ENCODE measurements at places on chromosomes 7 and 10.

GRCh38 chr10:131000743-131001142 is 310.8 kb downstream of the TCERG1L start:
- DNase-seq, result no peak

DNA sequence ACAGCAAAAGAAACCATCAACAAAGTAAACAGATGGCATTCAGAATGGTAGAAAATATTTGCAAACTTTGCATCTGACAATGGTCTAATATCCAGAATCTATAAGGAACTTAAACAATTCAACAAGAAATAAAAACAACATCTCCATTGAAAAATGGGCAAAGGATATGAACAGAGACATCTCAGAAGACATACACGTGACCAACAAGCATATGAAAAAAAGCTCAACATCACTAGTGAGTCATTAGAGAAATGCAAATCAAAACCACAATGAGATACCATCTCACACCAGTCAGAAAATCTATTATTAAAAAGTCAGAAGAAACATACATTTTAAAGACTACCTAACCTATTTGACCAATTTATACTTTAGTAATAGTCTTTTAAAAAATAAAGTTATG is 571.3 kb upstream of the NRG3 start:
- DNase-seq, result no peak

GRCh38 chr10:25261110-25261509 is 86.3 kb downstream of the GPR158 start:
- DNase-seq, result no peak

GRCh38 chr10:24556126-24556749 is 167.4 kb downstream of the ARHGAP21 start:
- no peak for DNase-seq

DNA sequence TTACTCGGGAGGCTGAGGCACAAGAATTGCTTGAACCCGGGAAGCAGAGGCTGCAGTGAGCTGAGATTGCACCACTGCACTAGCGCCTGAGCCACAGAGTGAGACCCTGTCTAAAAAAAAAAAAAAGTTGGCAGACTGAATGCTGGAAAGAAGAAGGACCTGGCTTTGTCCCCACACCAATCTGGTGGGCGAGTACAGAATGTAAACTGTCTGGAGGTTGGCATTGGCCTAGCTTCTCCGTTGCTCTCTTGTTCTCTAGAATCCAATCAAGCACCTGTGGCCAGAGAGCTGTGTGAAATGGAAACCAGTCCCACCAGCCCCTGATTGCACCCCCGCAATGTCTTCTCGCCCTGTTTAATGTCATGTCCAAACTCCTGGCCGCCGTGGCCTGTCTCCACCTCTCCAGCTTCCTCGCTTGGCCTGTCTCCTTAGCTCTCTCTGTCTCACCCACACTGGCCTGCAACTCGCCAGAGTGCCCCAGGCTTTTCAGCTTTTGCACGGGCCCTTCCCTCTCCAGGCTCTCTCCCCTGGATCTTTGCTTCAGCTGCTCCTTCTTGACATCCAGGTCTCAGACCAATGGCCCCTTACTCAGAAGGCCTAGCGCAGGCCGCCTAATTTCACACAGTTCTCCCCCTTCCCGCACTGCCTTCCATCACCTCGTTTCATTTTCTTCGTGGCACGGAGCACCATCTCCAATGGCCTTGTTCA is 670 bp upstream of the AGK start:
- no peak for DNase-seq

- no peak for DNase-seq
Measured at GRCh38 chr10:110686949-110687348, 42.8 kb downstream of the RBM20 start.

GRCh38 chr7:129427526-129428045 is 6.6 kb upstream of the STRIP2 start:
- DNase-seq, result no peak

DNA sequence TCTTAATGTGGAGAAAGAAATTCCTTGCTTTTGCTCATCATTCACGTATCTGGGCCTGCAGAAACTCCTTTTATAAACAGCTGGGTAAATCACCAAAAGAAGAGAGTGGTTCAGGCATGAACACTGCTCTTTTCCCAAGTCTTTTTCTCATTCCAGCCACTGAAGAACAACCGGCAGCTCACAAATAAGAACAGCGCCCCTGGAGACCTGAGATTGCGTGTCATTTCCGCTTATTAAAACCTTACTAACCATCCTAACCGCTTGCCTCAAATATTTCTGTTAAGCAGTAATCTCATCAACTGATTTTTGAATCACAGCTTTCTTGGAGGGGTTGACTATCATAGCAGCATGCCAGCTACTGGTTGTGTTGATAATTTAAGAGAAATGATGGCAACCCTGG is 213.0 kb upstream of the PLXNA4 start:
- no peak for DNase-seq

DNA sequence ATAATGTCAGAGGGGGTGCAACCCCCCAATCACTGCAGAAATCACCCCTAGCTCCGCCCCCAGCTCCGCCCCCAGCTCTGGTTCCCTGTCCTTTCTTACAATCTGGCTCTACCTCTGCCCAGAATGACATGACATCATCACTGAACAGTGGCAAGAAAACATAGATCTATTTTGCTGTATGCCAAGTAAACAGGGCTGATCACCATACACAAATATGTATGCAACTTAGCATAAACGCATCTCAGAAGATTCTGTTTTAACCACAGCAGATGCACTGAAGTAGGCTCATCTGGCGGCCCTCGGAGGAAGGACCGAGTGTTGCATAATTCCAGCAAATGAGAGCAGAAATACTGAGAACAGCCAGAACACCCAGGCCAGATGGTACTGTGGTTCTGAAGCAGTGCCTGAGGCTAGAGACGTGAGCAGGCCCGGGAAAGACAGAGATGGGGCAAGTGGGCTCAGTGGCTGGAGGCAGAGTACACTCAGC is 293.3 kb upstream of the KLF14 start:
- DNase-seq, result no peak

DNA sequence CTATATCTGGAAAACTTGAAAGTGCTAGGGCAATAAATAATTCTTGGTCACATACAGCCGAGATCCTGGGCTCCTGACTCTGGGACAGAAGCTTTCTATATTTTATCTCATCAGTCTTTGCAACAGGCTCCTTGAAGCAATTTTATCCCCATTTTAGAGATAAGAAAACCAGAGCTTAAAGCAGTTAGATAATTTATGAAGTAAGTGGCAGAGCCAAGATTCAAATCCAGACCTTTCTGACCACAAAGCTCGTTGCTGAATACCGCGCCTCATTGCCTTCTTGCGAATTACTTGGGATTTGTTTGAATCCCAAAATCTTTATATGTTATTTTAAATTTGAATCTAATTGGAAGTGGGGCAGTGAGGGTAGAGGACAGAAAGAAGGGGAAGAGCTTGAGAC is 106.0 kb downstream of the TCF7L2 start:
- no peak for DNase-seq

- DNase-seq, result no peak
Measured at GRCh38 chr7:44223362-44224079, 22.7 kb downstream of the YKT6 start.

GRCh38 chr7:132392713-132393112 is 183.6 kb downstream of the PLXNA4 start:
- DNase-seq, result no peak

DNA sequence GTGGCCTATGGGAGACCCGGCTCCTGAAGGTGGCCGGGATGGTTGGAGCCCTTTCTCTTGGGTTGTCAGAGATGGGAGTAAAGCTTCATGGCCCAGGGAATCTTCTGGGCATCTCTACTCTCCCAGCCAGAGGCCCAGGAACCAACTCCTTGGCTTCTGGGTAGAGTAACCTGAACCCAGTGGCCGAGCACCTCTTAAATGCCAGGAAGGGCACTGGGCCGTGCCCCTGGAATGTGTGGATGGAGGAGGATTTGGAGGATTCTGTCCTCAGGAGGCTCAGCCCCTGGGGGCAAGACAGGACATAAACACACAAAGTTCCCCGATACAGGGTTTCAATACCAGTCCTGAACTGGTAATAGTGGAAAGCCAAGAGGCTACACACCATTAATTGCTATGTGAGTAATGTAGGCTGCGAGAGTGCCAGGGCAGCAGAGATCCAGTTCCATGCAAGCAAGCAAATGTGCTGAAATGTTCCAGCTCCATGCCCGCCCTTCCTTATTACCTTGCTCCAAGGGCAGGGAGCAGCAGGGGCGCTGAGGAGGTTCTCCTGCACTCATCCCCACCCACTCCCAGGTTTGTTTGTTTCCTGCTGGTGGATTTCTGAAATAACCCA is 1.2 kb downstream of the PALD1 start:
- DNase-seq, result no peak

DNA sequence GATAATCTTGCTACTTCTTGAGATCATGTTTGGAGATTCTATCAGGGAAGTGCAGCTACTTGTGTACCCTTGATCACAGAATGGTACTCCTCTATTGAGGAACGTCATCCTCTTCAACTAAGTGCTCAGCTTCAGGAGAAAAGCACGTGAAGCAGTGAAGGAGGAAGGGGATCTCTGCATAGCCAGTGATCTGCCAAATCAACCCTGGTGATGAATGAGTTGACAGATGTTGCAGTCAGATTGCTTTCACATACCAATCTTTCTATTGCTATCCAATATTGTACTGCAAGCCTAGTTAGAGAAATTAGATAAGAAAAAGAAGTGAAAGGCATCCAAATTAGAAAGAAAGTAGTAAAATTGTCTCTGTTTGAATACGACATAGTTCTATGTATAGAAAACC is 309.4 kb downstream of the TWIST1 start:
- no peak for DNase-seq

GRCh38 chr10:125709553-125710474 is 9.7 kb upstream of the EDRF1 start:
- DNase-seq, result no peak

- no peak for DNase-seq
Measured at GRCh38 chr7:132779164-132779563, 202.9 kb upstream of the PLXNA4 start.

DNA sequence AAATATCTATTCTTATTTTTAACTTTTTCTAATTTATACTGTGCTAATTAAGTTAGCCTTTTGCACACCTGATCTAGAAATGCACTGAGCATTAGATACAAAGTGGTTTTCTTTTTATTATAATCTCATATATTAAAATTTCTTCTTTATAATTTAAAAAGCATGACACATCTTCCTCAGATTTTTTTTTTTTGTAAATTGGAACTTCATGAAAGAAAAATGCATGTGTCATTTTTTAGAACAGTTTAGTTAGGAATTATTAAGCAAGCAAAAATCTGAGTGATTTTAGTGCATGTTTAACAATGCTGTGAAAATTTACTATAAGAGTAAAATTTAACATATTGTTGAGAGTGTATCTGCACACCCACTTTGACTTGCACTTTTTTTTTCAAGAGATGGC is 367.9 kb downstream of the TFEC start:
- no peak for DNase-seq

- no peak for DNase-seq
Measured at GRCh38 chr10:24843256-24843655, 109.2 kb downstream of the PRTFDC1 start.

GRCh38 chr10:65083222-65083621 is 1562.0 kb downstream of the REEP3 start:
- DNase-seq, result no peak

- DNase-seq, result no peak
Measured at GRCh38 chr7:151309311-151309710, 32.3 kb upstream of the NUB1 start.
